Fibroblast of skin of right quadriceps (primary cell): ENCODE measurements at places on chromosomes 5 and 9.

DNA sequence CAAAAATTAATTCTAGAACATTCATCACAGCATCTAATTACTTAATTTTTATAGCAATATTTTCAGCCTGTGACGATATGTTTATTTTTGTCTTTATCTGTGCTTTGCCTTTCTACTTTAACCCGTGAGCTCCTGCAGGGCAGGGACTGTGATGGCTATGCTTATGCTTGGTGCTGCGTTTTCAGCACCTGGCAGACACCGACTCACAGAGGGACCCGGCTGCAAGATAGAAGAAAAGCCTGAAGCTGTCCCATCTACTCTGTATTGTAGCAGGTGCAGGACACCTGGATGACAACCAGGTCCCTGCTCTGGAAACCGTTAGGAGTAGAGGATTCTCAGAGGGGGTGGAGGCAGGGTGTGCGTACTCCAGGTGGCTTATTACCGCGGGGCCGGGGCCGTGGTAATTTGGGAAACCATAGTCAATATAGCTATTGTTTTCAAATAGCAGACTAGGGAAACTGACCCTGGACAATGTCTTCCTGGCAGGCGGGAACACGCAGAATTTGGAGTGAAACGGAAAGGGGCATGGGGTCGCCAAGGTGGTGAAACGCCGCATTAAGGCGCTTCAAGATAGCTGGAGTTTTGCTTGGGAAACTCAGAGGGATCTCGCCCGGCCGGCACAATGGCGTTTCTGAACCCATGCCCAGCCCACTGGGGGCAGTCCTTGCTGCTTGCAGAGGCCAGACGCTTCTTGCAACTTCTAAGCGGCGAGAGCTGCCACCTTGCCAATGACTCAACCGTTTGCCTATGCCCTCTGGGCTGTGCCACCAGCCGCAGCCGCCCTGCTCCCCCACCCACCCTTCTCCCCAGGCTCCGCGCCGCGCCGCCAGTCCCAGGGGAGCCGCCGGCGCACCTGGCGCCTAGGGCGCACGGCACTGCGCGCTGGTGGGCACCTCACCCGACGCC, 140.1 kb upstream of the PALM2AKAP2 start:
- DNase-seq, result no peak

DNA sequence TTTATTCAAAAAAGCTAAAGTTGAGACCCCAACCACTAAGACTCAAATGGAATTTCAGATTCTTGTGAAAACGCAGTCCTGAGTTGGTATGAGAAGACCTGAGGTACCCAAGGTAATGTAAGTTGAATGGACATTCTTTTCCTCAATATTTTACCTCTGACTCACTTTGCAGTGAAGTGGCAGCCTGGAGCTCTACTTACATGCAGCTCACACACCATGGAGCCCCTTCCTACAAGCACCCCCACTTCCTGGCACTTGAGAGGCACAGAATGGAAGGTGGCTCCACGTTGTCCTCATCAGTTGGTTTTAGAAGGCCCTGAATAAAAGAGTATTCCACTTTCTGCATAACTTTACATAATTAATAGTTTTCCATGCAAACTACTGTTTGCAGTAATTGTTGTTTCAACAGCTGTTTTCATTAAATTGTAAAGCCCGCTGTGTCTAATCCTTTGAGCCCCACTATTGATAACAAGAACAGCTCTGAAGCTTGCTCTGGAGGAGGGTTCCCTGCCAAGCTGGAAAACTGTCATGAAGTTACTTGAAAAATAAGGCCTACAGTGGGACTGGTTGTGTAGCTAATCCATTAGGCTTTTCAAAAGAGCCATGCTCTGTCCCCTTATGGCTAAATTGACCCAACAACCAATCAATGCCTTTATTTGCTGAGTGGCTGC, 102.2 kb upstream of the SPATA31D4 start:
- DNase-seq, result peak; percentile 44

DNA sequence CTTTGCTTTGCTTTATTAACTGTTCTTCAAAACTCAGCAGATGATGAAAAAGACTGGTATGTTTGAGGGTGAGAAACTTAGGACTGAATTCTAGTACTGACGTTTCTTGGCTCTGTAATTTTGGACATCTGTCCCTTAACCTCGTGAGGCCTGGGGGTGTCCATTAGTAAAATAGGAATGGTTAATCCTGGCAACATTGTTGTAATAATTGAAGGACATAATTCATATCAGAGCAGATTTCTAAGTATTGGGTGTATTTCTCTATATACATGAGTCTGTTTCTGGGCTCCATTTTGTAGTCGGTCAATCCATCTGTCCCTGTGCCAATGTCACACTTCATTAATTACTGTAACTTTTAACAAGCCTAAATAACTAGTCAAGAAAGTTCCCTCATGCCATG, 206.7 kb downstream of the MAST4 start:
- no peak for DNase-seq

DNA sequence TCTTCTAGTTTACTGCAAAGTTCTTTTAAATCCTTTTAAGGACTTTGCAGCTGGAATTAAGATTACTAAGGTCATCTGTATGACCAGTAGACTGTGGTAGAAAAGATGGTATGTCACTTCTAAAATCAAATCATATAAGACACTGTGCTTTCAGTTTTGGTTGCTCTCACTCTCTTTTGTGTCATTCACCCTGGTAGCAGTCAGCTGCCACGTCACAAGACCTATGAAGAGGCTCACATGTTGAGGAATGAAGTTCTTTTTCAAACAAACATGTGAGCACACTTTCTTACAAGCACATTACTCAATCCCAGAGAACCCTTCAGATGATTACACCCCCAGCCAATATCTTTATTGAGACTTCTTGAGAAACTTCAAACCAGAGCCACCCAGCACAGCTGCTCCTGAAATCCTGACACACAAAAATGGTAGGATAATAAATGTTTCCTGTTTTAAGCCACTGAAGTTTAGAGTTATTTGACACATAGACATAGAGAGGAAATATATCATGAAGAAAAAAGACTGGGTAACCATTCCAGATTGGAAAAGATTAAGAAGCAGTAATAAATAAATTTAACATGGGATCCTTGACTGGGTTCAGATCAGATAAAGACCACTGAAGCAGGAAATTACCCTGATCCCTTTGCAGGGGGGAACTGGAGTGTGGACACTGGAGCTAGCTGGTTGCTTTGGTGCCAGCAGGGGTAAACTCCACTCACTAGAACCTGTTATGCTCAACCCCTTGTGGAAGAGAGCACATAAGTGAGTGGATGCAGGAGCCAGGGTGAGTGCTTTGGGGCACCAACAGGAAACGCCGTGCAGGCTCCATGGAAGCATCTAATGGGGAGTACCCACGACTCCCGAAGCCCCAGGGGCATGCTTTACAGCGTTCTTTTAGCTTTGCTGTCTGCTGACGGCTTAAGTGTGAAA, 64.1 kb downstream of the SLCO4C1 start:
- DNase-seq, result no peak

DNA sequence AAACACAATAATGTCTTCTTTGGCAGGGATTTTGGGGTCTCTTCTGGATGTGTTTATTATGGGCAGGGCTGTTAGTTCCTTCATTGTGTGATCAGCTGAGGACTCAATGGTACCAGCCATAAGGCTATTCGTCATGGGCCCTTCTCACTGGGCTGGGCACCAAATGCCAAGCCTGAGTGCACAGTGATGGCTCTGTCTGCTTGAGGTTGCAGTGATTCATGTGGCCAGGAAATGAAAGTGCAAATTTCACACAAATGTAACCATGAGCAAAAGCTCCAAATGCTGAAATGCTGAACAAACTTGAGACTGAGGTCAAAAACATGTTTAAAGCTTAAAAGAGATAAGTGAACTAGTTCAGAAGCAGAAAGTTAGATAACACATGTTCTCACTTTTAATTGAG, 191.0 kb downstream of the TARS1 start:
- no peak for DNase-seq

GRCh38 chr5:135027266-135027696, 6.7 kb downstream of the PITX1 start:
- DNase-seq, result no peak

DNA sequence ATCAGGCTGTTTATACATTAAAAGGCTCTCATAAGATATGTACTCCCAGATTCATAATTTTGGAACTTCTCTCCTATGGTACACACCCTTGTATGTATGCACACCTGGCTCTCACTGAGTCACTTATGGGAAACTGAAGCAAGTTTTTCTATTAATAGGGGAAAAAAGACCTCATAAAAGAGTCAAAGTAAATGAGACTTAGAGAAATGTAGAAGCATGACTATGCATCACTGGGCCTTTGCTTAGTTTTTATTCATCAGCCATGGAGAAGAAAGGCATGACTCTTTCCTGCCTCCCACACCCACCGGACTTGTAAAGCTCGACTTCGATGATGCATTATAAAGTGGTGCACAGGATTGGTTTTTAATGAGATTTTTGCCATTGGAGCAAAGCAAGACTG, 28.2 kb downstream of the MTAP start:
- DNase-seq, result no peak

- DNase-seq, result no peak
Observed at GRCh38 chr9:76651119-76651705, 113.0 kb upstream of the PCA3 start.

DNA sequence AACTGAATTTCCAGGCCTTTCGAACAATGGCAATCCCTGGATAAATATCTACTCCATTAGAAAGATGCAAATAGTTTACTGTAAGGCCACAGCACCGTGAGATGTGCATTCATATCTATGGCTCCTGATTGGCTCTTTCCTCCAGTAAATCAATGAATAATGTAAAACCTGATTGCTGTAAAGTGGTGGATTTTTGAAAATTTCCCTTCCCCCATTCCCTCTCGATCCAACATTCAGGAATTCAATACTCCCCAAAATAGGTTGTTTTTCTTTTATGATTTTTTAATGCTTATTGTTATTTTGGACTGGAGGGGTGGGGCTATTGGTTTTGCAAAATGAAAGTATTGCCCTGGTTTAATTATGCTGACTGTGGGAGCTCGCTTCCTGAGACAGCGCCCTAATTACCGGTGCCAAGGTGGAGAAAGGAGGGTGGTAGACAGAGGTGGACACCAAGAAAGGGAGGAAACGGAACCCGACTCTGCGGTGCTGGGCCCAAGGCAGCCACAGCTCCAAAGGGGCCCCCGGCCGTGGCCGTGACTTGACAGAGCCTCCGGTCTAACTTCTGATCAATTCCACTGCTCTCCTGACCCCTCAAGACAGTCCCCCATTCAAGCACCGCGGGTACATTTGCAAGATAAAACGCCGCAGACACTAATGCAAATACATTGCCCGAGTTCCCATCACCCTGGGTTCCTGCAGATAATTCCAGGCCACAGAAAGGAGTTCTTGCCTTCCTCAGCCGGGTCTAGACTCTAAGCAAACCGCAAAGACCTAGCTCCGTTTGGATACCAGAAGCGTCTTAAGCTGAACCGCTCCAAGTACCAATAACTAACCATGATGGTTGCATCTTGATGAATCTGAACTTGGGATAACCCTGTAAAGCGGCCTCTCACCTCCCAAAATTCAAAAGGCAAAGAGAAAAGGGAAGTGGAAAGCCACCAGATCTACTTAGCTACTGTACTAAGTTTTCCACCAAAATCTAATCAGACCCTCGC, 211.2 kb downstream of the MEF2C start:
- DNase-seq, result no peak

DNA sequence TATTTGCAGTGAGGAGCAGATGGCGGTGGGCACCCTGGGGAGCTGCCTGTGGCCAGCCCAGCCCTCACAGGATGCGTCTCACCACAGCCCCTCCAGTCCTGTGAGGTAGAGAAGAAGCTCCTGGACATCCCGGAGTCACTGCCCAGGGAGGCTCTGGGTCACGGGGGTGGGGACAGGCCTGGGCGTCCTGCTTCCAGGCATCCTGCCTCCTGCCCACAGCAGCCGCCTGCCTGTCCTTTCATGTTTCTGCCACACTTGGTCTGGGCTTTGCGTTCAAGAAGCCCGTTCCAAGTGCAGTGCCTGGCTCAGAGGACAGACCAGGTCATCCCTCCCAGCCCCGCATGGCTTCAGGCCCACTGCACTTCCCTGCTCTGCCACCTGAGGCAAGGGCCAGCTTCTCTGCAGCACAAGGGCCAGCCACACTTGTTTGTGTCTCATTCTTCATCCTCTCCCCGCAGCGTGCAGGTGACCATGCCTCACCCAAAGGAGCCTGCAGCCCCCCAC, 38.2 kb downstream of the ZDHHC11B start:
- DNase-seq, result no peak

DNA sequence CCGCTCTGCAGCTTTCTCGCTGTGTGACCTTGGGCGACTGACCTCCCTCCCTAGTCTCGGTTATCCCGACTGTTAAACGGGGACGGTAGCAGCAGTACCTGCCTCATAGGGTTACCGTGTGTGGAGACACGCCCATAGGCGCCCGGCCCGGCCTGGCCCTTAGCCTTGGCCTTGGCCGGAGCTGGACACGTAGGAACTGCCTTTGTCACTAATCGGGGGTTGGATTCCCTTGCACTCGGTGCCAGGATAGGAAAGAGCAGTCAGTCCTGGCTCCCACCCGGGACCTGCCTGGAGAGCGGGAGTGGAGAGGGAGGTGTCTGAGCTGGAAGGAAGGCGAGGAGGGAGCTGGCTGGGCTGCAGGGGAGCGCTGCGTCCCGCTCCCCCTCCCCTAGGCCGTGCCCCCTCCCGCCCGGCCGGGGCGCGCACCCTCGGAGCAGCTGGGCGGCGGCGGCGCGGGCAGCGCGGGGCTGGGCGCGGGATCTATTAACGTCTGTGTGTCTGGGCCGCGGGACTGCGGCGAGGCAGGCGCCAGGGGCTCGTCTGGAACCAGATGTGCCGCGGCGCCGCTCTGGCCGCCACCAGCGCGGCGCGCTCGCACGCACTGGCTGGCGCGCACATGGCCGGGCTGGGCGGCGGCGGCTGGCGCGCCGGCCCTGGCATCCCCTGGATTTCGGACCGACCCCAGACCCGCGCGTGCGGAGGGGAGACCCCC, 31.7 kb downstream of the PRRX2 start:
- peak; percentile 85 for DNase-seq

- no peak for DNase-seq
Observed at GRCh38 chr5:1515311-1515920, 8.3 kb downstream of the LPCAT1 start.

DNA sequence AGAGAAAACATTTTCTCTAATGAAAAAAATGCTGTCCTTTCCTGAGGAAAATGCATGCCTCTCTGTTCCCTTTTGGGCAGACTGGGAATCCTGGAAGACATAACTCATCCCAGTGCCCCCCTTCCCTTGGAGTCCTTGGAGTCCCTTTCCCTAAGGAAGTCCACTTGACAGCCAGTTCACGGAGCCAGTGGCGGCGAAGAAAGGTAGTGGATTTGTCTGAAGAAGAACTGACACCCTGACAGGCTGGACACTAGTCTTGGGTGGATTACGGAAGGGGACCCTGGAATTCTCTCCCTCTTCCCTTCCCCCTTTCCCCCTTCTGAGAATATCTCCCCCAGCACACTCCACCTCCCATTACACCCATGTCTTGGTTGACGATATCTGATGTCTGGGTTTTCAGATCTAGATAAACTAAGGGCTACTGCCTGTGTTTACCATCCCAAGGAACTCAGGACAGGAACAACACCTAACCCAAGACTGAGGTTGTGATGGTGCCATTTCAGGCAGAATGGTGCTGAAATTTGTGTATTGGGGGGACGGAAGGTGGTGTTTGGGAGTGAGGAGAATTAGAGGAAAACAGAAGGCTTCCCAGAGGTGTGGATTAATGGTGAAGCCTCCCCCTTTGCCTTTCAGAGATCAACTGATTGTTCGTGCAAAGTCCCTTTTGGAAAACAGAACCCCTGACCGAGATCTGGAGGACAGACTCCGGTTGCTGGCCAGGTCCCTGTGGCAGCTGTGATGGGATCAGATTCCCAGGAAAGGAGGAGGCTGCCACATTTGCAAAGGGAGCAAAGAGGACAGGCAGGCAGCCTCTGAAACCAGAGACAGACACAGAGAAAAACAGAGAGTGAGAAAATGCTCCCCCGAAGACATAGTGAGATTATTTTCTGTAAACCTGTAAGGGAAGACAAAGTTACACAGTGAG, 704 bp downstream of the SPARC start:
- no peak for DNase-seq
